Progenitor cell of endocrine pancreas (in vitro differentiated cells): ENCODE measurements at places on chromosomes 1 and 21. TPM values are rescaled to one million over a fixed set of nuclear protein-coding genes. Genes with fewer than 3 reads are reported as not detected.

DNA sequence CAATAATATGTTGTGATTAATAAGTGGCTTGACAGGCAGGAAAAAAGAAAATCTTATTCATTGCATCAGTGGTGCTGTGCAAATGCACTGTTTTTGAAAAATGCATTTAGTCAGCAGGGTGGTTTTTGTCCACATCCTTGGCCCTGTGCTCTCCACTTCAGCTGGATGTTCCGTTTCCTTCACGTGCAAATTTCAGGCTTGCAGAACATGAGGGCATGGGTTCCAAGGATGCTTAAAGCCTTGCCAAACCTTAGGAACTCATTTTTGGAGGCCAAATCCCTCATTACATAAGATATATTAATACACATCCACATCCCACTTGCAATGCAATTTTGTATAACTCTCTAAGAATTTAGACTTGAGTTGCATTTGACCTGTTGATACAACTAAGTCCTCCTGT lies 410.1 kb downstream of the PRDM2 start:
- DNase-seq: no peak

The RYR2 gene
- 0.19 and 0.33 TPM in 2 replicates for total RNA-seq

The RPTN gene
- not detected in 2 replicates for total RNA-seq

DNA sequence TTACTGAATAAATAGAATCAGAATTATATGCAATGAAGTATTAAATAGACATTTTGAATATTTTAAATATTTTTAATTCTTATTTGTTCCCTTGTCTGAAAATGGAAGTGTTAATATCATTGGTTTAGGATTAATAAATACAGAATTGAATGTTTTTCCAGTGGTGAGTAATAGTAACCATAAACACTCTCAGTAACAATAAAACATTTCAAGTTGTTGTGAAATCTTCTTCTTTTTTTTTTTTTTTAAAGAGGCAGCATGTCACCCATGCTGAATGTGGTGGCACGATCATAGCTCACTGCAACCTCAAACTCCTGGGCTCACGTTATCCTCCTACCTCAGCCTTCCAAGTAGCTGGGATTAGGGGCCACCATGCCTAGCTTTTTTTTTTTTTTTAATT lies 86.2 kb upstream of the ZBTB18 start:
- DNase-seq: no peak

- no peak for DNase-seq
These were observed 6.2 kb upstream of the CAMK1G start for GRCh38 chr1:209577346-209577745.

The ATP1A4 gene
- total RNA-seq: not detected in 2 replicates

DNA sequence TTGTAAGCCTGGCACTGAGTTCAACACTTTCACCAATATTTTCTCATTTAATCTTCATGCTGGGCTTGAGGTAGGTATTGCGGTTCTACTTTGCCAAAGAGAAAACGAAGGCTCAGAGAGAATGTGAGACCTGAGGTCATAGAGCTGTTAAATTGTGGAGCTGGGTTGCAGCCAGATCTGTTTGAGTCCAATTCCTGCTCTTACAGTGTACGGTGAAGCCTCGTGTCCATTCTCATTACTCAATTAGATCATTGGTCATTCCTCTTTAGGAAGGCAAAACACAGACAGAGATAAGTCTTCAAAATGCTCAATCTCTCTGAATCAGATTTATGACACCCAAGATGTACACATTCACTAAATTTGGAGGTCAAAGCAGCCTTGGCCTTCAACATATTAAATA lies 559.0 kb upstream of the DAB1 start:
- no peak for DNase-seq

The CBR3 gene
- total RNA-seq: not detected in 2 replicates

DNA sequence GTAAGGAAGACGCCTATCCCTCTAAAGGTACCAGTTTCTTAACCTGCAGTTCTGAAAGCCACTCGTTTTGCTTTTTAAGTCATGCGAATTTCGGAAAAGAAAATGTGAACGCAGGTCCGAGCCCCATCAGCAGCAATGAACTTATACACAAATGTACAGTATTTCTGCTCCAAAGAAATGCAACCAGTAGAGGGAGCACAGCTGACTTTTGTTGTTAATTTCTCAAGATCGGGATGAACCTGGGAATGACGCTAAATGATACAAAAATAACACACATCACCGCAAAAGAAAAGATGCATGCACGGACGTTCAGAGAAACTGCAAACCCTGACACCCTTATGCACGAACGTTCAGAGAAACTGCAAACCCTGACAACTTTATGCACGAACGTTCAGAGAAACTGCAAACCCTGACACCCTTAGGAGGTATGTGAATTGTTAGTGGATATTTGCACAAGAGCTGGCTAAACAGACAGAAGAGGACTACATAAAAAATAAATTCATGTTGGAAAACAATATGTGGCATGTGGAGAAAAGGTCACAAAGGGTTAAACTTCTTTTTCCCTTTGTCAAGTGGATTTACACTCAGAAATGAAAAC lies 3.5 kb upstream of the TIAM1 start:
- DNase-seq: no peak

- DNase-seq: no peak
These were observed 639.7 kb downstream of the LMO4 start for GRCh38 chr1:87968197-87968955.

- no peak for DNase-seq
These were observed 57.3 kb downstream of the PKN2 start for GRCh38 chr1:88741413-88741812.

The DNASE2B gene
- total RNA-seq: 0.26 and 0.36 TPM in 2 replicates

The UTP25 gene
- total RNA-seq: 7.4 and 7.8 TPM in 2 replicates

- DNase-seq: no peak
These were observed 105.3 kb downstream of the BCAR3 start for GRCh38 chr1:93576346-93576745.

GRCh38 chr1:207861442-207862177 lies 49.3 kb downstream of the CD34 start:
- no peak for DNase-seq

DNA sequence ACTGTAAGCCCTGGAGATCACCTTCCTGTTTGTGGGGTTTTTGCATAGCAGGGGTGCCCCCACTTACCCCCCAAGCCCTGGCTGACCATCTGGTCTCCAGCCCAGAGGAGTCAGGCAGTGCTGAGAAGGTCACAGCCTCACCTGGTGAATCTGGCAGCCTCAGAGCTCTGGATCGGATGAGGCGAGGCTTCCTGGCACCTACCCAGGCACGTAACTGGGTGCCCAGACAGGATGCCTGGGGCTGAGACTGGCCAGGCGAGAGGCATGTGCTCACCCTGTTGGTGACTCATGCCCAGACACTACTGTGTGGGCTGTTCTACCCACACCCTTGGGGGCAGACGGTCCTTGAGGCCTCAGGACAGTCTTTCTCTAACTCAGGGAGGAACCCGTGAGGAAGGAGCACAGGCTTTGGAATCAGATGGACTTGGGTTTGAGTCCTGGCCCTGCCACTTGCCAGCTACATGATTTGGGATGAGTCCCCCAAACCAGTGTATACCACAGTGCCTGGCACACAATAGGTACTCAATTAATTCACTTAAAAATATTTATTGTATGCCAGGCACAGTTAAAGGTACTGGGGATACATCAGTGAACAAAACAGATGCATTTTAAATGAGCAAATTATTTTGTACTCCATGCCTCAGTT lies 15.1 kb upstream of the PADI3 start:
- no peak for DNase-seq

The THEM5 gene
- not detected in 2 replicates for total RNA-seq

DNA sequence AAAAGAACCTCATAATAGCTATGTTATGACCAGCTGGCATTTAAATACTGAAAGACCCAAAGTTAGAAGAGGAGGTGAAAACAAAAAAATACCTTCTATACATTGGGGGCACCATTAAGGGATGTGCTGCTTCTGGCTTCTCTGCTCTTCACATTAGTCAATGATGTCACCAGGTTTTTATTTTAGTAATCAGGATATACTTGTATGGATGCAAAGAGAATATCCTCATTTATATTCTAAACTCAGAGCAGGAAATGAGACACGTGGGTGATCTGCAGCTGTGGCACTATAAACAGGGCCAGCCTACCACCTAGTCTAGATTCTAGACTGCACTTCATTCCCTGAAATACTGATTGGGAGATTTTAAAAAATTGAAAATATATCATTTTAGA lies 51.2 kb downstream of the WLS start:
- DNase-seq: no peak

The PBX1 gene
- 204 and 205 TPM in 2 replicates for total RNA-seq

- DNase-seq: no peak
These were observed 19.6 kb downstream of the CAP1 start for GRCh38 chr1:40059960-40060750.

DNA sequence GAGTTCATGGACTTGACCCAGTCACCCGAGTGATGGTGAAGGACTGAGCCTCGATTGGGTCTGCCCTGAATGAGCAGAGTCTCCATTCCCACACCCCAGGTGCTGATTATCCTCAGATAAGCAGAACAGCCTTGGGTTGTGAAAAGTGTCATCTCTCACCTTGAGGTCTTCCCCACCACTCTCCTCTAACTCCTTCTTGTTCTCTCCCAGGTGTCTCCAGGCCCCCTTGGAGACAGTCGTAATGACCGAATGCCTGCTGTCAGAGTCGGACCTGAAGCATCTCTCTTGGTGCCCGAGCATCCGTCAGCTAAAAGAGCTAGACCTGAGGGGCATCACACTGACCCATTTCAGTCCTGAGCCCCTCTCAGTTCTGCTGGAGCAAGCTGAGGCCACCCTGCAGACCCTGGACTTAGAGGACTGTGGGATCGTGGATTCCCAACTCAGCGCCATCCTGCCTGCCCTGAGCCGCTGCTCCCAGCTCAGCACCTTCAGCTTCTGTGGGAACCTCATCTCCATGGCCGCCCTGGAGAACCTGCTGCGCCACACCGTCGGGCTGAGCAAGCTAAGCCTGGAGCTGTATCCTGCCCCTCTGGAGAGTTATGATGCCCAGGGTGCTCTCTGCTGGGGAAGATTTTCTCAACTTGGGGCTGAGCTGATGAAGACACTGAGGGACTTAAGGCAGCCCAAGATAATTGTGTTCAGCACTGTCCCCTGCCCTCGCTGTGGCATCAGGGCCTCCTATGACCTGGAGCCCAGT lies 3.4 kb downstream of the PRAMEF12 start:
- DNase-seq: no peak

The SYCP1 gene
- not detected in 2 replicates for total RNA-seq

The RGS16 gene
- total RNA-seq: 0.98 and 1.5 TPM in 2 replicates

The FHAD1 gene
- 5.0 and 5.3 TPM in 2 replicates for total RNA-seq

- DNase-seq: no peak
These were observed 285.0 kb downstream of the LRRIQ3 start for GRCh38 chr1:73913025-73913424.

GRCh38 chr21:33964706-33965325 lies 49.2 kb upstream of the ATP5PO start:
- no peak for DNase-seq

The TRAPPC10 gene
- total RNA-seq: 40.4 and 42.7 TPM in 2 replicates

The MUTYH gene
- total RNA-seq: 52.3 and 59.3 TPM in 2 replicates

The ELAVL4 gene
- total RNA-seq: 3.6 and 4.4 TPM in 2 replicates

- no peak for DNase-seq
These were observed 53.5 kb upstream of the CD34 start for GRCh38 chr1:207964195-207964966.

The ELAPOR1 gene
- 10.6 and 14.6 TPM in 2 replicates for total RNA-seq

DNA sequence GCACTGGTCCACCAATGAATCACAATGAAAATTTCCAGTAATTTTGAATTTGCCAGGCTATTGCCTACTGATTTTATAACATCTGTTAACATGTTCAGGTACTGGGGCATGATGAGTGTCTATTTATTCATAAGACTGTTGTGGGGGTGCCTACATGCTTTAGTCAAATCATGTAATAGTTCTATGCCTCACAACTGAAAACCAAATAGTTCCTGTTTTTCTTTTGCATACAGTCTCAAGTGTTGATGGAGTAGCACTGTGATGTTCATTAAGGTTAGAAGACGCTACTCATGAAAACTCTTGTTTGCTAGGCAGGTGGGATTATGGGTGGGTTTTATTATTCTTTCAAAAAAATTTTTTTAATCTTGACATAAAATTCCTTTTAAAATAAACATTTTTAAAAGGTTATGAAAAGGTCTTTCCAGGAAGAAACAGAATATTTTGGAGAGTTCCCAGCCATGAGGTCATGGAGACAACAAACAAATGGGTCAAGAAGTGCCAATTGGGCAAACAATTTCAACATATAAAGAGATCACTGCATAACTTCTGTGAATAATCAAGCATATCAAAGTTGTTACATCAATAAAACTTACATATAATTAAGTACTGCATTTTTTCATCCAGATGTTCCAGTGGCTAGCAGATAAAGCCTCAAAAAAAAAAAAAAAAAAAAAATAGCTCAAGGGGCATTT lies 40.2 kb upstream of the NHLH2 start:
- DNase-seq: no peak

GRCh38 chr1:212692774-212693644 lies 6.6 kb downstream of the BATF3 start:
- DNase-seq: no peak

DNA sequence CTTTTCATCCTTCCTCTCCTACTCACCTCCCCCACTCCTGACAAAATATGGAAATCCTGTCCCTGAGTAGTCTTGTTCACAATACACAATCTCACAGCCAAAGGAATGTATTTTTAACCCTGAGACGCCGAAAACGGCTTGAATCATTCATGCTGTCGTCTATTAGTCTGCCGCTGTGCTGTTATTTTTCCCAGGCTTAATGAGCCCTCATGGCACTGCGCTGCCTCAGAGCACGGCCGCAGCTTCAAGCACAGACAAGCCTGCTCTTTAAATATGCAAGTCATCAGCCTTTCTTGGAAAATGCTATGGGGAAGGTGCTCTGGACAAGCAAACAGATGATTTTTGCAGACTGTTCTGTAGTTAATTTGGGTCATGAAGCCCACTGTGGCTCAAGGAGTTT lies 302.7 kb downstream of the DISC1 start:
- no peak for DNase-seq

The SIK1 gene
- 8.1 and 8.8 TPM in 2 replicates for total RNA-seq

- peak; percentile 25 for DNase-seq
These were observed 664 bp downstream of the FAM89A start for GRCh38 chr1:231039161-231040018.

The PROK1 gene
- total RNA-seq: not detected in 2 replicates

The IL19 gene
- total RNA-seq: not detected in 2 replicates

GRCh38 chr1:220335668-220336067 lies 63.4 kb upstream of the RAB3GAP2 start:
- DNase-seq: no peak

GRCh38 chr1:10211805-10212410 lies 1.5 kb downstream of the KIF1B start:
- no peak for DNase-seq

GRCh38 chr1:226487921-226488320 lies 60.6 kb upstream of the STUM start:
- DNase-seq: no peak
